ENCODE measurements at places on chromosomes 1 and 21. TPM values are rescaled to one million over a fixed set of nuclear protein-coding genes. Genes with fewer than 3 reads are reported as not detected.

- H3K4me3 ChIP-seq = no peak overlapping the region
- no peak for DNase-seq
- H3K4me1 ChIP-seq = peaks cover 11% of the 10 kb centered on the region
- no peaks in the 10 kb centered on the region for H3K36me3 ChIP-seq
- H3K27me3 ChIP-seq = no peaks in the 10 kb centered on the region
- H3K27ac ChIP-seq = peak overlapping the region; percentile 70
Observed at GRCh38 chr21:37339552-37339939, 27.0 kb upstream of the DYRK1A start.

GRCh38 chr1:98555814-98556213 lies 105.7 kb upstream of the SNX7 start:
- H3K4me3 ChIP-seq = no peak overlapping the region
- H3K27me3 ChIP-seq = no peaks in the 10 kb centered on the region
- H3K4me1 ChIP-seq = no peaks in the 10 kb centered on the region
- no peaks in the 10 kb centered on the region for H3K36me3 ChIP-seq

GRCh38 chr1:190179817-190180216 lies 297.8 kb downstream of the BRINP3 start:
- no peak overlapping the region for H3K4me3 ChIP-seq
- H3K36me3 ChIP-seq = no peaks in the 10 kb centered on the region
- DNase-seq = no peak
- H3K27me3 ChIP-seq = no peaks in the 10 kb centered on the region

GRCh38 chr1:88877382-88877825 lies 14.0 kb downstream of the GTF2B start:
- no peaks in the 10 kb centered on the region for H3K27me3 ChIP-seq
- H3K27ac ChIP-seq = no peak overlapping the region
- no peak overlapping the region for H3K4me3 ChIP-seq
- H3K36me3 ChIP-seq = no peaks in the 10 kb centered on the region
- H3K4me1 ChIP-seq = peaks cover 9% of the 10 kb centered on the region

DNA sequence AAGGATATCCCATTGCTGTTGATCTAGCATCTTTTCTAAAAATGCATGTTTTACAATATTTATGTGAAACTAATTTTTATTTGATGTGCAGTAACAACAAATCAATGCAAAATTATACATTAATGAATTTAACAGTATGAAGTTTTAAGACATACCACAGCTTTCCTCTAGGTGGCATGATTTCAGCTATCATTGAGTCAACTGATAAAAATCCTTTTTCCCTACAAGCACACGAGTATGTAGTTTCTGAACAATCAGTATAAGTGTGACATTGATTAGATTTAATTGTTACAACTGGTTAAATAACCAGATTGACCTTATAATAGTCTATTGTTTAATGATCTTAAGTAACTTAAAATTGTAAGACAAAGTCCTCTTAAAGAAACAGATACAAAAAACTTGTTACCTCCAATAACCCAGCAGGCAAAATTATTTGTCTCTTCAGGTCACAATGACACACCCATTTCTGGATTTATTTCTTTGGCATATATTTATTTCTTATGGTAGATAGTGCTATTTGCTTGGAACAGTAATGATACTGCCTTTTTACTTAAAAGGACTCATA lies 5.8 kb upstream of the TGFB2 start:
- no peak overlapping the region for H3K4me3 ChIP-seq
- H3K4me1 ChIP-seq = no peaks in the 10 kb centered on the region
- H3K27ac ChIP-seq = no peak overlapping the region
- no peak for DNase-seq

- H3K4me3 ChIP-seq = no peak overlapping the region
- DNase-seq = no peak
- no peaks in the 10 kb centered on the region for H3K36me3 ChIP-seq
Observed at GRCh38 chr21:17900281-17900989, 81.3 kb upstream of the C21orf91 start.

GRCh38 chr1:204873176-204873575 lies 2.5 kb downstream of the NFASC start:
- H3K36me3 ChIP-seq = no peaks in the 10 kb centered on the region
- H3K4me1 ChIP-seq = peaks cover 9% of the 10 kb centered on the region
- no peak overlapping the region for H3K4me3 ChIP-seq
- no peaks in the 10 kb centered on the region for H3K27me3 ChIP-seq

GRCh38 chr1:207366022-207366421 lies 44.5 kb downstream of the CD55 start:
- H3K27ac ChIP-seq = no peak overlapping the region
- no peak for DNase-seq
- H3K27me3 ChIP-seq = no peaks in the 10 kb centered on the region
- no peaks in the 10 kb centered on the region for H3K4me1 ChIP-seq
- no peaks in the 10 kb centered on the region for H3K36me3 ChIP-seq

The C1orf87 gene
- total RNA-seq = not detected

- no peaks in the 10 kb centered on the region for H3K27me3 ChIP-seq
- no peaks in the 10 kb centered on the region for H3K4me1 ChIP-seq
- no peak overlapping the region for H3K4me3 ChIP-seq
- H3K27ac ChIP-seq = no peak overlapping the region
- no peaks in the 10 kb centered on the region for H3K36me3 ChIP-seq
Observed at GRCh38 chr1:224087286-224087794, 26.6 kb upstream of the FBXO28 start.

DNA sequence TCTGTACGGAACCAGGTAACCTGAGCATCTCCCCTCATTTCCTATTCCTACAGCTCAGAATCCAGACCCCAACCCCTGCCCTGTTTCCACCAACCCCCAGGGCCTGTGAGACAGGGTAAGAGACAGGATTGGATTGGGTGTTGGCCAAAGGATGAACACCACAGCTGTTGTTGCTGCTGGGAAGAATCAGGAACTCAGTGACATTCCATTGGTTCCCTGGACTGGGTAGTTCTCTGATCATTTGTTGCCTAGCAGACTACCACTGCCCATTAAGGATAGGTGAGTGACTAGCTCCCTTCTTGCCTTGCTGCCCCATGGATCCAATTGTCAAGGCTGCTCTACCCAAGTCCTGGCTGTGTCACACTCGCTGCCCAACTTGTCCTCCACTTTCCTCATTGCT lies 10.0 kb downstream of the NCSTN start:
- no peaks in the 10 kb centered on the region for H3K36me3 ChIP-seq
- no peak overlapping the region for H3K4me3 ChIP-seq
- DNase-seq = no peak
- no peaks in the 10 kb centered on the region for H3K27me3 ChIP-seq
- H3K4me1 ChIP-seq = no peaks in the 10 kb centered on the region

The RGL1 gene
- total RNA-seq = 72.3 TPM

- no peaks in the 10 kb centered on the region for H3K4me1 ChIP-seq
- no peak overlapping the region for H3K4me3 ChIP-seq
- H3K36me3 ChIP-seq = no peaks in the 10 kb centered on the region
- no peak for DNase-seq
- no peaks in the 10 kb centered on the region for H3K27me3 ChIP-seq
Observed at GRCh38 chr1:231177226-231177625, 15.4 kb downstream of the TRIM67 start.

DNA sequence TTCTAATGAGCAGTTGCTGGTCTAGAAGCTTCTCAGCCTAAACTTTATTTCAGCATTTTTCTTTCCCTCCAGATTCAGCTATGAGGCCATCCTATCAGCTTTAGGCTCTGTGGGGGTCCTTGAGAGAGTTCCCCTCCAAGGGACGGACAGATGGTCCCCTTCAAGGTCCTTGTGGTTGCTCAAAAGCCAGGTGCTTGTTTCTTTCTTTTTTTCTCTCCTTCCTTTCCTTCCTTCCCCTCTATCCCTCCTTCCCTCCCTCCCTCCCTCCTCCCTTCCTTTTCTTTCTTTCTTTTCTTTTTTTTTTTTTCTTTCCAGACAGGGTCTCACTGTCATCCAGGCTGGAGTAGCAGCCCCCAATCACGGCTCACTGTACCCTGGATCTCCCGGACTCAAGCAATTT lies 1.2 kb upstream of the IL6R start:
- no peaks in the 10 kb centered on the region for H3K27me3 ChIP-seq
- peaks cover 36% of the 10 kb centered on the region for H3K4me1 ChIP-seq
- H3K27ac ChIP-seq = no peak overlapping the region
- no peak for DNase-seq

The SPRR3 gene
- not detected for total RNA-seq

DNA sequence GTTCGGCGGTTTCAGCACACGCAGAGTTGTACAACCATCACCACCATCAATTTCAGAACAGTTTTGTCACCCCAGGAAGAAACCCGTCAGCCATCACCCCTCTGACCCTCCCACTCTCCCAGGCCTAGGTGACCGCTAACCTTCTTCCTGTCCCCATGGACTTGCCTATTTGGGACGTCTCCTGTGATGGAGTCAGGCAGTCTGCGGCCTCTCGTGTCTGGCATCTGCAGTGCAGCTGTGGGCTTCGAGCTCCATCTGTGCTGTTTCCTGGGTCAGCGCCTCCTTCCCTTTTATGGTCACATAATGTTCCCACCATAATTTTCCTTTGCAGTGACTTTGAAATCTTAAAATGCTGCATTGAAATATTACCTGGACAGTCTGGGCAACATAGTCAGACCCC lies 24.4 kb downstream of the SLC45A1 start:
- H3K36me3 ChIP-seq = no peaks in the 10 kb centered on the region
- no peaks in the 10 kb centered on the region for H3K27me3 ChIP-seq
- H3K4me3 ChIP-seq = no peak overlapping the region
- no peak for DNase-seq
- H3K27ac ChIP-seq = no peak overlapping the region

DNA sequence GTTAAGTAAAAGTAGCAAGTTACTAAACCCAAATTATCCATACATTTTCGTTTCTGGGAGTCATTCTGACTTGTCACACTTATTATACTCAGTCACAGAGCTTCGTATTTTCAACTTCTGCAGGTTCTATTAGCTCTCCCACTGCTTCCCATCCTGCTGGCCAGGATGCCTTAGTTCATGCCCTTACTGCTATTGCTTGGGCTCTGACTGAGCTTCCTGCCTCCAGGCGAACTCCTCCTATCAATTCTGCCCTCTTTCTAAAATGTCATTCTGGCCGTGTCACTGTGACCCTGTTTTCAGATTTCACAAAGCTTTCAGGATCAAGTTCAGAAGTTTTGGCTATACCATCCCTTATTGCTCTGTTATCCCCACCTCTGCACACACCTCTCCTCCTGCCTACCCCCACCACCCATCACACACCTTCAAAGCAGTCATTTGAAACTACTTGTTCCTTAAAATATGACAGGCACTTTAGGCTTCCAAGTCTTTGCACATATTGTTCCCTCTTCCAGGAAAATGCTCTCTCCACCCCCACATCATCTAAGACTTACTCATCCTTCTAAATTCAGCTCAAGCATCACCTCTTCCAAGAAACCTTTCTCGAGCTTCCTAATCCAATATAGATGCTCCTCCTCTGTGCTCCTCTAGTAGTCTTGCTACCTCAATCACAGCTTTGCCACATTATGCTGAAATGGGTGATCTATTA lies 278.0 kb downstream of the BRINP2 start:
- H3K27me3 ChIP-seq = no peaks in the 10 kb centered on the region
- H3K4me1 ChIP-seq = no peaks in the 10 kb centered on the region
- no peaks in the 10 kb centered on the region for H3K36me3 ChIP-seq
- DNase-seq = no peak

The CAPN8 gene
- total RNA-seq = 1.4 TPM

The KRTAP23-1 gene
- total RNA-seq = not detected

DNA sequence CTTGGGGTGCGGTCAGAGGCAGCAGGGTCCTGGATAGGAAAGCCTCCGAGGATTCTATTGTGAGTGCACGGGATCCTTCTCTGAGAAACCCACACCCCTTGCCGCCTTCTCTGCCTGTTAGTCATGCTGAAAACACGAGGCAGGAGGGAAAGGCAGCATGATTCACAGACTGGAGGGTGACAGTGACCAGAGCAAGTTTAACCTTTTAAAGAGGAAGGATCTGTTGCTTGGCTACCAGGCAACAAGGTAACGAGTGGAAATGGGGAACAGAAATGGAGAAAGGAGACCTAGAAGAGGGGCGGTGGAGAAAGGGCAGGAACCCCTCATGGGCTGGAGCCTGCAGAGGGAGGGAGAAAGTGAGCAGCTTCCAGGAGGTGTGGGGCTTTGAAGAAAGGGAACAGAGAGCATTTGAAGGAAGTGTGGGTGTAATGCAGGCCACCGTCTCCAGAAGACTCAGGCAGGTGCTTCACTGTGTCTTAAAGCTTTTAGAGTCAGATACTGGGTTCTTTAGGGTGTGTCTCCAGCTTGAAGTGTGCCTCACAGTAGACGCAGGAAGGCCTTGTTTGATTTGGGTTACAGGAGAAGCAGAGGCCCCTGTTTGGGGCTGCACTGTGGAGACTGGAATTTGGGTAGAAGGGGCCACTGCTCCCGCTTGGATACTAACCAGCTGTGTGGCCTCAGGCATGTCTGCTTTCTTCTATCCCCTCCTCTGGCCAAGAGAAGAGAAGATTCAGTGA lies 19.1 kb downstream of the OPTC start:
- H3K4me3 ChIP-seq = no peak overlapping the region
- H3K36me3 ChIP-seq = no peaks in the 10 kb centered on the region
- peaks cover 9% of the 10 kb centered on the region for H3K4me1 ChIP-seq

Measured in adrenal gland (tissue), 19 donors.